ENCODE measurements at places on chromosomes 4 and X.

- no peak for DNase-seq
Observed at GRCh38 chrX:34279866-34280560, 147.9 kb upstream of the FAM47A start.

GRCh38 chr4:100913685-100914084 lies 395.9 kb upstream of the EMCN start:
- no peak for DNase-seq

DNA sequence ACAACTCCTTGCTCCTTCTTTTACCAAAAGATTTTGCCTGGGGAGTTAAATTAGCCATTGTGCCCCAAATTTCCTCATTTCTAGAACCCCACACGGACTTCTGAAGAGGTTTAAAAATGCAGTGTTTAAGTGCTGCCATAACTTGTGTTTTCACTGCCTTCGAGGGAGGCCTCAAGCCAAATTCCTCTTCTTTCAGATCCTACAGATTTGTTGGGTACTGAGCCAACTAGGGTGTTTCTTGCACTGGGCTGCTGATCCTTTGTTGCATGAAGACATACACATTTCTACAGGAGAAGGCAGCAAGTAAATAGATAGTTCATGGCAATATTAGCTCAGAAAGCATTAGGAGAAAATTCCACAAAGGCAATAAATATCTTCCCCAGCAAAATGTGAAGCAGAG lies 43.8 kb downstream of the GLRA2 start:
- no peak for DNase-seq

DNA sequence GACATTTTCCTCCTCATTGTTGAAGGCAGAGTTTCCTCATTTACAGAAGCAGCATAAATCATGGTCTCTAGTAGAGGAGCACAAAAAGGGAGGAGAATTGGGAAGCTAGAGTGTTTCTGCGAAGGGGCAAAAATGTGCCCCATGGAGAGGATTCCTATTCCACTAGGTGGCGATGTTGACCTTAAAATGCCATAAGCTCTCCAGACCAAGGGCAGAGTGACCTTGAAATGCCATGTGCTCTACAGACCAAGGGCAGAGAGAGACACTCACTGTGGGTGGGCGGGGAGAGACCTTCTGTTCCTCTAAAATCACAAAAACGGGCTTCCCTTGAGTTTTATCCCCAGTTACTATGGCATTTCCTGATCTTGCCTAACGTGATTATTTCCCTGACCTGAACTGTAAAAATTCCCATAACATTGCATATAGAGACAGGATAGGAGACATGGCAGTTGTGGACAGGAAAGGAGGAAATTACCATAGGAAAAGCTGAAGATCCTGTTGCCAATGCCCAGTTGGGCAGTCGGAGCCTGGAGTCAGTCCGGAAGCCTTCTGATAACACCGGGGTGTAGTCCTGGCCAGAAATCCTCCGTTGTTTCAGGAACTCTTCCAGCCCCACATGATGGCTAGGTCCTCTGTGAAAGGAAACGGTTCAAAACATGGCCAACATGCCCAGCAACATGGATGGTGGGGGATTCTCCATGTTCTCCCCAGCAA lies 567.7 kb downstream of the MAGEB5 start:
- no peak for DNase-seq

- DNase-seq, result no peak
Observed at GRCh38 chr4:2102045-2102883, 43.1 kb downstream of the NAT8L start.

DNA sequence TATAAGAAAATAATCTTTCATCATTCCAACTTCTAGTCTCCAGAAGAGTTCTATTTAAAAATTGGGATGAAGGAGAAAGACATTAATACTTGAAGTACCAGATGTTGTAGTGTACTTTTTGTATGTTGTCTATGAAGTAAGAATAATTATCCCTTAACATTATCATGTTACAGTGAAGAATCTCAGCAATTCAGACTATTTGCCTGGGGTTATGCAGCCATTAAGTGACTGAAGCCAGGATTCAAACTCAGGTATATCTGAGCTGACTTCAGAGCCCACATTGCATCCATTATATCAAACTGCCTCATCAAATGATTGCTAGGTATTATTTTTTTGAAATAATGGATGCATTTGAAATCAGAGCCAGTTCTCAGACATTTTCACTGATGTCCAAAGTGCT lies 76.1 kb upstream of the FHDC1 start:
- DNase-seq, result no peak

GRCh38 chr4:80387390-80388283 lies 52.1 kb downstream of the CFAP299 start:
- DNase-seq, result no peak

- no peak for DNase-seq
Observed at GRCh38 chrX:2848871-2849301, 20.2 kb downstream of the GYG2 start.

DNA sequence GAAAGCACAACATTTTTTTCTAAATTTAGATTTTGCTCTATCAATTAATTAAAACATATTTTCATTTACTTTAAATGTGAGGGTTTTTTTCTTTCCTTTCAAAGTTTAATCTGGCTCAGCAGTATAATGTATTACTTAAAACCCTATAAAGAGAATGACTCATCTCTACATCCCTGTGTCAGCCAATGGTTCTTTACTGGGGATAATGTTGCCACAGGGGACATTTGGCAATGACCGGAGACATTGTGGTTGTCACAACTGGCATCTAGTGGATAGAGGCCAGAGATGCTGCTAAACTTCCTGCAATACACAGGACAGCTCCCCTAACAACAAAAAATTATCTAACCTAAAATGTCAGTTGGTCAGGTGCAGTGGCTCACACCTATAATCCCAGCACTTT lies 53.8 kb downstream of the SYNPO2 start:
- no peak for DNase-seq

GRCh38 chr4:137998666-137999429 lies 243.3 kb downstream of the SLC7A11 start:
- DNase-seq, result no peak

- DNase-seq, result no peak
Observed at GRCh38 chr4:13097971-13098370, 386.2 kb downstream of the RAB28 start.

DNA sequence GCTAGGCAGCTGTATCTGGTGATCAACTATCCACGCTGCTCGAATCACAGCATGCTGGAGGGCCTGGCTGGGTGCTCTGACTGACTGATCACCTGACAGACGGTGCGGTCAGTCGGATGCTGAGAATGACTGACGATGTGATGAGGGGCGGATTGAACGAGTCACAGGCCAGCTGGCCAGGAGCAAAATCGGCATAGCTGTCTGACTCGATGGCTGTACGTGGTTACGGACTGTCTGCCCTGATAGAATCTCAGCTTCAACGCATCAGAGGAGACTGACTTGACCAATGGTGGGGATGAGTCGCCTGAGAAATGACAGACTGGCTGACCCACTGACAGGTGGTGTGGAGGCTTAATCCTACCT lies 1.0 kb upstream of the SUV39H1 start:
- no peak for DNase-seq

GRCh38 chrX:119359618-119360382 lies 39.3 kb upstream of the SLC25A43 start:
- DNase-seq, result no peak

- DNase-seq, result no peak
Observed at GRCh38 chr4:122772311-122772710, 39.8 kb downstream of the BBS12 start.

DNA sequence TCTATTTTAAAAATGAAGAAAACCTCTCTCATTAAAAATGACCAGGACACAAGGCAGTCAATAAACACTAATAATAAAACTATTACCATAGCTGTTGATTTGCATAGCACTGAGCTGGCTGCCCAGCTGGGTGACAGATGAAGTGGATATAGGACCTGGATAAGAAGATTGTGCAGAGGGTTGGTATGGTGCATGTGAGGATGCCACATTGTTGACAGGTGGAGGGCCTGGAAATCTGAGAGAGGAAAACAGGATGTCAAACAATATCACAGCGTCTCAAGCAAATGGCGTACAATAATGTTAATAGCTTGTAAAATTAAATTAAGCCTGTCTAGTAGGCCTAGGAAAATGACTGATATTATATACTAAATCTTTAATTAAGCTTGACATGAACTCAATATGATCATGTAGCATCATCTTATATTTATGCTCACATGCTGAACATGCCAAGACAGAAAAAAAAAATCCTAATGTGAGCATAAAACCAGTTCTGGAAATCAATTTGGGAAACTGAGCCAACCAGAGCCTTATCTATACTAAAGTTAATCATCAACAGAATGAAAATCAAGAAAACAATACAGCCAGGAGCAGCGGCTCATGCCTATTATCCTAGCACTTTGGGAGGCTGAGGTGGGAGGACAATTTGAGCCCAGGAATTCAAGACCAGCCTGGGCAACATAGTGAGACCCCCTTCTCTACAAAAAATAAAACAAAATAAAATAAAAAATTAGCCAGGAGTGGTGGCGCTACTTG lies 18.6 kb downstream of the SEC24D start:
- DNase-seq, result no peak

DNA sequence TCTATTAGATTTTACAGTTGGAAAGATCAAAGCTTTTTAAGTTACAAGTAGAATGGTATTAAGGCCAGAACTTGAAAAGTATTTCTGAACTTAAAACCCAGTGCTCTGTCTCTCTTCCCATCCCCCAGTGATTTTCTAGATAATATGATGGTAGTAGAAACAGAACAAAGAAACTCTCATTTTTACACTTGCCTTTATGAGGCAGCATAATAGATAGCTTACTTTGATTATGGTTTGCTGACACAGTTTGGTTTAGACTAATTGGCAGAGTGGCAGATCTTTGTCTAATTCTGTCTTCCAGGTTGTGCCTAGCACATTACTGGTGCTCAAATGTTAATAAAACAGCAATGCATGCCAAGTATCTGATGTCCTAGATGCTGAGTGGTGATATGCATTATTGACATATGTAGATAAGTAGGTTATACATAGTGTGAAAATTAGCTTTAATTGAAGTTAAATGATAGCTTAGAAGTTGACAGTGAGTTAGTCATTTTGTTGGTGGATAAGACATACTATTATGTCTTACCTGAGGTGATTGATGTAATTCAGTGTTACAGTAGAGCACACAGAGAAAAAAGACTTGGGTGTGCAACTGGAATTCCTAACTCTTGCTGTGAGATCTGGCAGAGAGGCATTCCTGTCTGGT lies 4.3 kb upstream of the RAPGEF2 start:
- no peak for DNase-seq

DNA sequence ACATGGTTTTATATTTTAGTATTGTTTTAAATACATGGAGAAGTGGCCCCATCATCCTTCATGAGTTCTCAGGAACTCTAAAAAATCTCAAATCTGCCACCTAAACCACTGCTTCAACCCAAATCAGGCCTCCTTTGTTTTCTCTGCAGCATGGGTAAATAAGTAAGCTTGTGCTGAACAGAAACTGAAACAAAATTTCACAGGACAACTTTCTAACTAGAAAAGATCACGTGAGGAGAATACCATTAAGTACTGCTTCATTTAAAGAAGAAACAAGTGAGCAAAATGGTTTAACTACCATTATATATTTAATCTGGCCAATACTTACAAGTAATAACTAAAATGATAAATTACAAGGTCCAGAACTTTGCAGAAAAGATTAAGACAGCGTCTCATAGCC lies 2.5 kb downstream of the ARAP2 start:
- no peak for DNase-seq

- DNase-seq, result no peak
Observed at GRCh38 chr4:165814256-165815020, 58.6 kb upstream of the TLL1 start.

GRCh38 chr4:153218961-153219360 lies 14.7 kb downstream of the TRIM2 start:
- DNase-seq, result no peak

DNA sequence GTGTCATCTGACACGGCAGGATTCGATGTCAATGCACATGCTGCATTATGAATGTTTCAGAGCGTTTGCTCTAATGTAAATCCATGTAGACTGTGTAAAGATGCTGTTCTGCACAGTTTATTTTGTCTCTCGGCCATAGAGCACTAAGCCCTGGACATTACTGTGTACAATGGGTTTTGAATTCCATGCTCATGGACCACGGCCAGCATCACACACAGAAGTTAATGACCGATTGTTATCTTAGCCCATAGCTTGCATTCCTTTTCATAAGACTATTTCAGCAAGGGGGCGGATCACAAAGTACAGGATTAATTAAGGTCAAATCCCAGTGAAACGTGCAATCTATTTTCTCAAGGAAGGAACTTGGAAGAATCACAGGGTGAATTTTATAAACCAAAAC lies 286.1 kb upstream of the TENM3 start:
- no peak for DNase-seq

DNA sequence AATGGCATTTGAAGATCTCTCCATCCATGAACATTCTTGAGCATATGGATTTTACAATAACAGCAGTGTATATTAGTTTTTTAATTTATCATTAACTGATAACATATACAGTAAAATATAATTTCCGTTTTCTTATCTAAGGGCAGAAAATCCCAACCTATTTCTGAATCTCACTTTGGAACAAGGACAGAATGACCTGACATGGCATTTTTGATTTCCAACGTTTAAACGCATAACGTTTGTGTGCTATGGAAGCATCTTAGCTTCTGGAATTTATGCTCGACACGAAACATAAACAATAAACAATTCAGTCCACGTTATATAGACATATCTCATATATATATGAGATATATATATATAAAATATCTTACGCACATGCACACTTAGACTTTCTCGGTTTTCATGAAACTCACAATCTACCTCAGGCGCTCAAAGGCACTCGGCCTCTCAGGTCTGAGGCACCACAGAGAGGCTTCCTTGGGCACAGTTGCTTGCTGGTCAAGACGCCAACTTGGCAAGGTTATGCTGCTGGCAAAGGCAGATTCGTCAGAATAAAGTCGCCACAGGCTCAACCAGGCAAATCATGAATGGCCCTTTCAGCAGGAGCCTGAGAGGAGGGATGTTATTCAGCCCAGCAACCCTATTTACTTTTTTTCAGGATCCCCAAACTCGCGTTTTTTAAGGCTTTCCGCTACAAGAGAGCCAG lies 1.0 kb upstream of the UGT8 start:
- no peak for DNase-seq
